AML-193 (cell line): ENCODE measurements at places on chromosomes 3 and 15.

DNA sequence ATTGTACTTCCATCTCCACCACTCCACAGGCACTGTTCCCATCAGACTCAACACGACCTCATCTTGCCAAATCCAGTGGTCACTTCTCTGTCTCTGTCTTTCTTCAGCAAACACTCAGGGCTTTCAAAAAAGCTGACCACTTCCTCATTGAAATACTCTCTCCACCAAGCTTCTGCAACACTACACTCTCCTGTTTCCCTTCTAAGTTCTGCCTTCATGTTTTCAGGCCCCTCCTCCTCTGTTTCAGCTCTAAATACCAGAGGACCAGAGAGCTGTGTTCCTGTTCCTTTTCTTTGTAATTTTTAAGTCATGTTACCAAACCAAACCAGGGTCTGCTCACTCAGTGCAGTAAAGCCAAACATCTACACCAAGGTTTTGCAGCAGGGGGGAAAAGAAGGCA, 33.8 kb upstream of the ACP3 start:
- peak; percentile 100 for DNase-seq

- no peak for DNase-seq
These were observed 20.3 kb downstream of the RGMA start for GRCh38 chr15:93068581-93069199.

GRCh38 chr3:4814305-4814903, 164.8 kb upstream of the BHLHE40 start:
- no peak for DNase-seq

- no peak for DNase-seq
These were observed 119.3 kb upstream of the SLC24A5 start for GRCh38 chr15:48001393-48002039.

GRCh38 chr3:46711760-46712159, 5.9 kb downstream of the PRSS50 start:
- DNase-seq = no peak

- DNase-seq = no peak
These were observed 11.9 kb downstream of the TAGLN3 start for GRCh38 chr3:112010636-112011035.

GRCh38 chr3:66394019-66394752, 106.6 kb downstream of the LRIG1 start:
- no peak for DNase-seq

DNA sequence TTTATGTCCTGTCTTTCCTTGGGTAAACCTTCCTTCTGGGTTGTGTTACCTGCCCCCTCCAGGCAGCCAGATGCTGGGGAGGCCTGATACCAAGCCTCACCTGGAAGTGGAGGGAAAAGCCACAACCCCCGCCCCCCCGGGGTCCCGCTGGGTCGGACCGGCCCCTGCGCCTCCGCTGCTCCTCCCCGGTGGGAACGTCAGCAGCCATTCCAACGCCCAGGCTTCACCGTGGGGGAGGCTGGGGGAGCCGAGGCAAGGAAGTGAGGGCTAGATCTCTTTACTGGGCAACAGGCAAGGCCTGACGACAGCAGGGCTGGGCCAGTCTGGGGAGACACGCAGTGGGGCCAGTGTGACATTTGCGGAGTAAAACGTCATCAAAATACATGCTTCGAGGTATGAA, 53.0 kb upstream of the SNRPA1 start:
- DNase-seq = no peak
